ENCODE measurements at places on chromosomes 13 and 19. TPM values are rescaled to one million over a fixed set of nuclear protein-coding genes. Genes with fewer than 3 reads are reported as not detected.
A peak's percentile ranks its signal among the peaks of the same experiment; 100 is the strongest.

PROZ gene
- total RNA-seq: not detected

GRCh38 chr19:13015361-13016223, 20.3 kb downstream of the NFIX start:
- no peak for DNase-seq
- H3K4me1 ChIP-seq: peaks cover 39% of the 10 kb centered on the region
- peaks cover 63% of the 10 kb centered on the region for H3K27me3 ChIP-seq
- H3K27ac ChIP-seq: no peak overlapping the region

ONECUT3 gene
- total RNA-seq: not detected

ACP7 gene
- not detected for total RNA-seq

DNA sequence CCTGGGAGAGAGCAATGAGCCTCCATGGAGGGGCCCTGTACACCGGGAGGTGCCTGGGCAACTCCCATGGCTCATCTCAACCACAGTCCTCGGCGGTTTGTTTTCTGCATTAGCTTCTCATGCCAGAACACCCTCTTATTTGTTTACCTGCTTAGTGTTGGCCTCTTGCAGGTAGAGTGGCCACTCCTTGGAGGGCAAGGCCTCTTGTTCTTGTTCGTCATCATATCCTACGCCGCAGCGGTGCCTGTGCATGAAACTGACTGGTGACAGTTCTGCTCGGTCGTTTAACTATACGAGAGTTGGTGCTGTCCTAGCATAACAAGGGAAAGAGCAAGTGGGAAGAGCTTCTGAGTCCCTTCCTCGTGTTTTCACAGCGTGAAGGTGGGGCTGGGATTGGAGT, 40.5 kb upstream of the RNF113B start:
- no peak overlapping the region for H3K4me3 ChIP-seq
- no peak for DNase-seq
- H3K36me3 ChIP-seq: no peaks in the 10 kb centered on the region
- H3K27ac ChIP-seq: no peak overlapping the region
- H3K27me3 ChIP-seq: peaks cover 4% of the 10 kb centered on the region
- H3K4me1 ChIP-seq: no peaks in the 10 kb centered on the region

GRCh38 chr19:51716925-51717324, 6.9 kb downstream of the HAS1 start:
- H3K27ac ChIP-seq: no peak overlapping the region
- DNase-seq: no peak
- no peaks in the 10 kb centered on the region for H3K4me1 ChIP-seq
- H3K4me3 ChIP-seq: no peak overlapping the region

DNA sequence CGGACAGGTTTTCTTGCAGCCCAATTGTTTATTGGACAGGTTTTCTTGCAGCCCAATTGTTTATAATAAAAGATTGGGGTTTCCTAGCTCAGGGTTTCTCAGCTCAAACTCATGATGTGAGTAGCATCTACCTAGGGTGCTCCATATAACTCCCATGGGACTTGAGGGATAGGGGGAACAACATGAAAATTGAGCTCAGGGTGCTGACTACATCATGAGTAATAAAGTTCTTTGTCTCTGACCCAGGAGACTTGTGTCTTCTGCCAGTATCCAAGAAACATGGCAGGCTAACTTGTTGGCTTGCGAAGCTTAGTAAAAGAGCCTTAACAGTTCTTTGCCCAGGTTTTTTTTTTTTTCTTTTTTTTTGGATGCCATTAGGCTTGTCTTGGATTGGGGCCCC, 59.2 kb upstream of the MYCBP2 start:
- H3K4me1 ChIP-seq: peaks cover 24% of the 10 kb centered on the region
- H3K27me3 ChIP-seq: peaks cover 8% of the 10 kb centered on the region
- no peak for DNase-seq
- no peak overlapping the region for H3K4me3 ChIP-seq

GRCh38 chr13:44498969-44499368, 77.2 kb downstream of the TSC22D1 start:
- H3K4me3 ChIP-seq: no peak overlapping the region
- no peak overlapping the region for H3K27ac ChIP-seq
- H3K36me3 ChIP-seq: peaks cover 7% of the 10 kb centered on the region
- DNase-seq: no peak
- peaks cover 7% of the 10 kb centered on the region for H3K4me1 ChIP-seq
- no peaks in the 10 kb centered on the region for H3K27me3 ChIP-seq

SH2D3A gene
- 19.9 TPM for total RNA-seq

DNA sequence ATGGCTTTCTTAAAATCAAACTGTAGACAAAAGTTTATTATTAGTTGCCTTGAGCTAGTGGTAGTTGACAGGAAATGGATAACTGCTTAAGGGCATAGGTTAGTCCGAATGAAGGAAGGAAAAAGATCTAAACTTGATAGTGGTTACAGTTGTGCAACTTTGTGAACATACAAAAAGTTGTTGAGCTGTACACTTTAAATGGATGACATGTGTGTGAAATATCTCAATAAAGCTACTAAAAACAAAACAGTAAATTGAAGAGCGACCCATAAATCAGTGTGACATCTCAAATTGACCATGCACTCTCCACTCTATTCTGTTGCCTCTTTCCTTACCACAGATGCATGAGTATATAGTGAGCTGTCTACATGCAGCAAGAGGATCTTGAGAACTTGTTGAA, 1757.8 kb downstream of the PCDH9 start:
- no peak overlapping the region for H3K27ac ChIP-seq
- no peaks in the 10 kb centered on the region for H3K36me3 ChIP-seq
- H3K4me3 ChIP-seq: no peak overlapping the region
- H3K27me3 ChIP-seq: no peaks in the 10 kb centered on the region
- no peak for DNase-seq

DNA sequence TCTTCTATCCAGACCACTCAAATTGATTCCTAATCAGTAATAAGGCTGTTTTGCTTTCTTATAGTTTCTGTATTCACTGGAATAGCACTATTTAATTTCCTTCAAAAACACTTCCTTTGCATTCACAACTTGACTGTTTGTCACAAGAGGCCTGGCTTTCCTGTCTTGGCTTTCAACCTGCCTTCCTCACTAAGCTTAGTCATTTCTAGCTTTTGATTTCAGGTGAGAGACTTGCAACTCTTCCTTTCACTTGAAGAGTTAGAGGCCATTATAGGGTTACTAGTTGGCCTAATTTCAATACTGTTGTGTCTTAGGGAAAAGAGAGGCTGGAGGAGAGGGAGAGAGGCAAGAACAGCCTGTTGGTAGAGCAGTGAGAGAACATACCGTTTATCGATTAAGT, 47.0 kb downstream of the SACS start:
- no peak for DNase-seq
- H3K27me3 ChIP-seq: peaks cover 25% of the 10 kb centered on the region
- H3K4me3 ChIP-seq: peak overlapping the region; percentile 3
- no peak overlapping the region for H3K27ac ChIP-seq
- H3K36me3 ChIP-seq: peaks cover 2% of the 10 kb centered on the region
- H3K4me1 ChIP-seq: peaks cover 41% of the 10 kb centered on the region

DNA sequence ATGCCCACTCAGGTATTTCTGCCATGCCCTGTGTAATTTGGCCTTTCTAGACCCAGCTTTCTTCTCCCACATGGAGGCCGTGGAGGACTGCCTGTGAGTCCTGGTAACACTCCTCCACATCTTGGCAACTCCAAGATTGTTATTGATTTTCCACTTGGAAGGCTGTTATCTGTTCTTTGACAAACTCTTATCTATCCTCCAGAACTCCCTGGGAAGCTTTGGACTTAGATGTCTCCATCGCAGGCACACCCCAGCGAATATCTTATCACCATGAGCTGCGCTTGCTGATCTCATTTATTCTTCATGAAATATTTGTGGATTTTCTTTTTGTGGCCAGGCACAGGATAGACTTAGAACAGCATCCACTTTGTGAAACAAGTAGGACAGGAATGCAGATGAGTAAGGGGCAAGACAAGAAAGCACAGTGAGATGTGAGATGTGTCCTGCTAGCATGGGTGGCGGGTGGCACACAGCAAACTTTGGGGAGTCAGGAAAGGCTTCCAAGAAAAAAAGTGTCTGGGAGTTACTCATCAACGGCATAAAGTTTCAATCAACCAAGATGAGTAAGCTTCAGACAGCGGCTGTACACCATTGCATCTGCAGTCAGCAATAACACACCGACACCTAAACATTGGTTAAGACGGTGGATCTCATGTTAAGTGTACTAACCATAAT, 84.5 kb upstream of the IRS2 start:
- peaks cover 55% of the 10 kb centered on the region for H3K27me3 ChIP-seq
- H3K36me3 ChIP-seq: no peaks in the 10 kb centered on the region
- H3K27ac ChIP-seq: no peak overlapping the region
- peaks cover 8% of the 10 kb centered on the region for H3K4me1 ChIP-seq

- H3K27me3 ChIP-seq: no peaks in the 10 kb centered on the region
- peaks cover 1% of the 10 kb centered on the region for H3K36me3 ChIP-seq
- H3K27ac ChIP-seq: no peak overlapping the region
- no peak for DNase-seq
- H3K4me1 ChIP-seq: peaks cover 21% of the 10 kb centered on the region
Observed at GRCh38 chr13:77219401-77219800, 107.5 kb downstream of the MYCBP2 start.

DNA sequence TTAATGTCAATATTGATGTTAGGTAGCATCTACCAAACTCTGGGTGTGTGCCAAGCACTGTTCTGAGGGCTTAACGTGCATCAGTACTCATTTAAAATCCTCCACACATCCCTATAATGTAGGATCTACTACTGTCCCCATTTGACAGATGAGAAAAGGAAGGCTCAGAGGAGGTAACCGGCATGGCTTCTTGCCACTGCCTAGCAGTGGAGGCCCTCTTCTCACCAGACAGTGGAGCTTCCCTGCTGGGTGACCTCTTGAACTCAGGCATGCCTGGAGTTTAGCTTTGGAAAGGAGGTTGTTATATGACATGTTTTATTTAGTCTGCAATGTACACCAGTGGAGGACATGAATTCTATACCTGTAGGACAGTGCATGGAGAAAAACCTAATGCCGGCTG, 2.1 kb downstream of the SPATA13 start:
- no peak overlapping the region for H3K27ac ChIP-seq
- H3K4me1 ChIP-seq: peaks cover 32% of the 10 kb centered on the region
- peak overlapping the region; percentile 93 for H3K4me3 ChIP-seq
- DNase-seq: no peak
- H3K36me3 ChIP-seq: peaks cover 18% of the 10 kb centered on the region

- no peaks in the 10 kb centered on the region for H3K4me1 ChIP-seq
- DNase-seq: no peak
- no peaks in the 10 kb centered on the region for H3K36me3 ChIP-seq
- peaks cover 36% of the 10 kb centered on the region for H3K27me3 ChIP-seq
Observed at GRCh38 chr13:21663197-21663596, 7.7 kb upstream of the FGF9 start.

GRCh38 chr13:112481458-112481857, 105.3 kb downstream of the SPACA7 start:
- no peak overlapping the region for H3K27ac ChIP-seq
- peaks cover 8% of the 10 kb centered on the region for H3K4me1 ChIP-seq
- H3K4me3 ChIP-seq: no peak overlapping the region
- no peak for DNase-seq
- peaks cover 9% of the 10 kb centered on the region for H3K36me3 ChIP-seq

GRAMD1A gene
- total RNA-seq: 236 TPM

DNA sequence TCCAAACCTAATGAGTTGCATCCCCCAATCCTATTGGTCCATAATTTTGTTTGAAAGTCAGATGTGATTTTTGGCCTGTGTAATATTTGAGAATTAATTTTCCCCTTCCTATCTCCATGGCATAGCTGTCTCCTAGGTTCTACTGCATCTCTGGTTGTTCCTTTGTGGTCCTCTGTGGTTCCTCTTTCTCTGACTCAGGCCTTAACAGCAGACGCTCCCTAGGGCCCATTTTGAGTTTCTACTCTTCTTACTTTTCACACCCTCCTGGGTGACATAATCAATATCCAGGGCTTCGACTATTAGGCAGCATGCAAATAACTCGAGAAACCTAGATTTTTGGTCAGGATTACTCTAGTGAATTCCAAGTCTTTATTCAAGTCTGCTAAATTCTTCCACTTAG, 160.7 kb downstream of the RFC3 start:
- no peak overlapping the region for H3K27ac ChIP-seq
- no peaks in the 10 kb centered on the region for H3K27me3 ChIP-seq
- DNase-seq: no peak
- H3K4me3 ChIP-seq: no peak overlapping the region

- H3K4me1 ChIP-seq: peaks cover 7% of the 10 kb centered on the region
- H3K4me3 ChIP-seq: no peak overlapping the region
- H3K36me3 ChIP-seq: peaks cover 1% of the 10 kb centered on the region
- no peaks in the 10 kb centered on the region for H3K27me3 ChIP-seq
- no peak for DNase-seq
- no peak overlapping the region for H3K27ac ChIP-seq
Observed at GRCh38 chr13:42100960-42101359, 52.5 kb downstream of the DGKH start.
